ENCODE measurements at places on chromosomes 13 and 19.
A peak's percentile ranks its signal among the peaks of the same experiment; 100 is the strongest.

- DNase-seq: no peak
Measured at GRCh38 chr13:114017966-114018365, 44.1 kb upstream of the C13orf46 start.

DNA sequence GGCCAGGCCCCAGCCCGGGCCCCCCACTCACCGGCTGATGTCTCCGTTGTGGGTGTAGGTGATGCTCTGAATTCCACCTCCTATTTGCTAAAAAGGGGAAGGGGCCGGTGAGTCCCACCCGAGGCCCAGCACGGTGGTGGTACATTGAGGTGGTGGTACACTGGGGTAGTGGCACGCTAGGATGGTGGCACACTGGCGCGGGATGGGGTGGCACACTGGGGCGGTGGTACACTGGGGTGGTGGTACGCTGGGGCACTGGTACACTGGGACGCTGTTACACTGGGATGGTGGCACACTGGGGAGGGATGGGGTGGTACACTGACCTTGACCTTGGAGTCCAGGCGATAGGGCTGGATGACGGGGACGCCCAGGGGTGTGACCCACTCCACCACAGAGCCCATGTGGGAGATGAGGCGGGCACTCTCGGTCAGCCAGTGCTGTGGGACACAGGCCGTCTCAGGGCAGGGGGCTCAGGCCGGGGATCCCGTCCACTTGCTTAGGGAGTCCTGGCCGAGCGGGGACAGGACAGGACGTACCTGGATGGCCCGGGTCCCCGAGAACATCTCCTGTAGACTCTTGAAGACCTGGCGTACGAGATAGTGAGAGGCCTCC lies 14.6 kb downstream of the POLRMT start:
- DNase-seq: no peak

DNA sequence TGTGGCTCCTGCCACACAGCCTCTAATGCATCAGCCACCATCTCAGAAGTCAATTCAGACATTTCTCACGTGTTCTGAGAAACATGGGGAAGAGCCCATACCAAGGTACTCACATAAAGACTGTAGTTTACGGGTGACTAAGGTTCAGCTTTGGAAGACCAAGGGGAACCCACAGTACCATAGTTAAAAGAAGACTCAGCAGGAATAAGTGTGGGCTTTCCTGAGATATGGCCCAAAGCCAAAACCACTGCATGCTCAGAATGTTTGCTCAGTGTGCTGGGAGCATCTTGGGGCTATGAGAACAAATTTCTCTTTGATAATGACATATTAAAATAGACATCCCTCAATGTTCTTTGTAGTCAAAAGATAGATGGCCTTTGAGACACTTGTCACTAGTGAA lies 283.8 kb downstream of the DCT start:
- peak; percentile 79 for DNase-seq

DNA sequence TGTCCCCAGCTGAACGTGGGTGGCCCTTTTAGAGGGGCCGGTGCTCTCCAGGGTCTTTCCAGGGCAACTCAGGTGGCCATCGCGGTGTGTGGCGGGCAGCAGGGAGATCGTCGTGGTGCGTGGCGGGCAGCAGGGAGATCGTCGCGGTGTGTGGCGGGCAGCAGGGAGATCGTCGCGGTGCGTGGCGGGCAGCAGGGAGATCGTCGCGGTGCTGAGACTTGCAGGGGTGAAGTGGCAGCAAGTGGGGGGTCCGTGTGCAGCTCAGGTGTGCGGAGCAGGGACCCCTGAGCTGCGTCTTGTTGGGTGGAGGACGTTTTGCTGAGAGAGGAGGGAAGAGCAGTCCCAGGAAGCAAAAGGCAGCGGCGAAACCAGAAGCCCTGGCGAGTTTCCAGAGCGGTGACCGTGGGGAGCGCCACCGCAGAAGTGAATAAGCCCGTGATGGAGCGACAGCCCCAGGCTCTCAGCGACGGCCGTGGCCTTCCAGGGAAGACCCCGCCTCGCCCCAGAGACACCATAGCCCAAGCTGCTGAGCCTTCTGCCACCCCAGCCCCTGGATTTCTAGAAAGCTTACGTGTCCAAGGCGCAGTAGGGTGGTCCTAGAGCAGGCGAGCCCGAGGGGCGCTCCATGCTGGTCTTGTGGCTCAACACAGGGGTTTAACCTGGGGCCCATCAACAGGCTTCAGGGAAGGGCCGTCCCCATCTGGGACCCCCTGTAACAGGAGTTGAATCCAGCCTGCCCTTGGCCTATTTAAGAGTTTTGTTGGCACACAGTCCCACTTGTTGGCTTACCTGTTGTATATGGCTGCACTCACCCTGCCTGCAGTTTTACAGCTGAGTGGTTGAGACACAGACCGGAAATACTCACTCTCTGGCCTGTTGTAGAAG lies 5.4 kb downstream of the NCLN start:
- no peak for DNase-seq

GRCh38 chr13:51959773-51960172 lies 51.5 kb downstream of the ATP7B start:
- DNase-seq: no peak

DNA sequence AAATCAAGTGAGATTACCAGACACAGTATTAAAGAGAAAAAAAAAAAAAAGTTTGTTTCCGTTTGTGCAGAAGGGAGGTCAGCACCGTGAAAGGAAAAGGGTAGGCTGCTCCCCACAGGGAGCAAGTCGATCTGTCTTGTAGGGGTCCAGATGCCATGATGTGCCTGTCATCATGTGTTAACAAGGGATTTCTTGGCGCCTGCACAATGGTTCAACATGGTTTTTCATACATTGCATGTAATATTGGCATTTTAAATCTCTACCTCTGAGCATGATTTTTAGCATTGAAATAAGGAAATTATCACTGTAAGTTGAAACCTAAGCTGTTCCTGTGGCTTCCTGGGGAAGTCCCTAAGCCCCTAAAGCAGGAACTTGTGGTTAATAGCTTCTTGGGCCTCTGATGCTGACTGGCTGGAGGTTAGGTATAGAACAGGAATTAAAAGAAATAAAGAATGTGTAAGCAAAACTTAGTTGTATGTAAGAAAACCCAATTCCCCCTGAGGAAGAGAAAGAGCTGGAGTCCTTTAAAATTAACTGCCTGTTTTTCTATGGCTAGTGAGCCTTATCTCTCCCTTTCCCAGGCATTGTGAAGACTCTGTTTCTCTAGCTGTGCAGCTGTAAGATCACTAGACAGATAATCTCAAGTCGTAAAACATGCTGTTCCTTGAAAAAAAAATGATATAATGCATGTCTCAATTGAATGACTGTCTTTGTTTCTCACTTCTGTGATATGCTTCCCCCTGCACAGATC lies 7.4 kb upstream of the FCGBP start:
- DNase-seq: no peak

- no peak for DNase-seq
Measured at GRCh38 chr19:15294561-15294990, 37.8 kb downstream of the BRD4 start.

DNA sequence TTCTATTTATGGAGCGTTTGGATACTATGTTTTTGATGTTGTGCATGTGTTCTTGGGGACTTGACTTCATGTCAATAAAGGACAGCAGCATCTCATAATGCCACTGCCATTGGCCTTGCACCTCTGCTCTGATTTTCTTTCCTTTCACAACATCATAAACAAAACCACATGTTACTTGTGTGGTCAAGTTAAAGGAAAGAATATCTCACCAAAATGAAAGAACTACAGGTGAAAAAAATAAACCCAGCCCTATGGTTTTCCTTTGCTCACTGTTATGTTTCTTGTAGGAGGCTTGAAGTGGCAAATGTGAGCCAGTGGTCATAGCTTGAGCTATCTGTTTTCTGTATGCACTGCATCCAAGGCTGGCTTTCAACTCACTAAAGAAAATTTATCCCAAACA lies 240.4 kb downstream of the KCNRG start:
- DNase-seq: no peak

GRCh38 chr19:52990759-52991418 lies 22.8 kb upstream of the ERVV-1 start:
- no peak for DNase-seq

- DNase-seq: no peak
Measured at GRCh38 chr13:77563111-77563510, 27.6 kb downstream of the SCEL start.

DNA sequence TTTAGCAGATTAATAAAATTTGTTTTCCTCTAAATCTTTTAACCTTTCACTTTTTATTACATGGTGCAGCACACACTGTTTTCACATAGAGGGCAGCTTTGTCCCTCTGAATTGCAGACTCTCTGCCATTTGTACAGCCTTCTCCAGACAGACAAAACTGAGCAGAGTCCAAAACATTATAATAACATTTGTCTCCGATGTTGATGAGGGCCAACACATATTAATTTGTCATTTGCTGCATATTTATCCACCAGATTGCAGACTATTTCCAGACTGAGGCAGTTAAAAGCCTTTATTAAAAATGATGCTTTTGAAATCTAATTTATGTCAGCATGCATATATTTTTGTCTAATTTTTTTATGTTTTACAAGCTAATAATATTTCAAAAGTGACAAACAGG lies 1251.9 kb upstream of the SLC10A2 start:
- no peak for DNase-seq

GRCh38 chr19:52662631-52663030 lies 24.5 kb upstream of the ZNF83 start:
- no peak for DNase-seq

GRCh38 chr13:41130356-41130755 lies 2.2 kb downstream of the KBTBD6 start:
- no peak for DNase-seq

GRCh38 chr13:40391788-40392187 lies 274.7 kb downstream of the FOXO1 start:
- DNase-seq: no peak

- DNase-seq: no peak
Measured at GRCh38 chr19:27868007-27868406, 1344.9 kb downstream of the UQCRFS1 start.

- peak; percentile 59 for DNase-seq
Measured at GRCh38 chr13:43815204-43815603, 28.4 kb upstream of the ENOX1 start.

DNA sequence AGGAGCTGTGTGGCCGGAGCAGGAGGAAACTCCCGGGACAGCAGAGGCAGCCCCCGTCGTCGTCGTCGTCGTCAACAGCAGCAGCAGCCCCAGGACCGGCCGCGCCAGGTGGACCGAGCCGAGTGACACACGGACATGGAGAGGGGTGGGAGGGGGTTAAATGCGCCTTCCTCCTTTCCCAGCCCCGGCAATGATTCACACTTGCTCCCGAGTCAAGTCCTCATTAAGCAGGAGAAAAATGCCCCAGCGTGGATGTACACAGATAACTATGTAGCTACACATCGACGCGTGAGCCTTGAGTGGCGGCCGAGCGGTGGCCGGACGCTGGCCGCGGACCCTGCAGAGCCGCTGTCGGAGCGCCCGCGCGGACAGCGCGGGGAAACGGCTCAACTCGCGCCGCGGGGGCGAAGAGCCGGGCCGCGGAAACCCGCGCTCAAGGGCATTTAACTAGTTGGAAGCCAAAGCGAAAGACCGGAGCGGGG lies 645 bp downstream of the UBL3 start:
- DNase-seq: no peak

- no peak for DNase-seq
Measured at GRCh38 chr13:106322628-106323027, 212.8 kb downstream of the EFNB2 start.

- no peak for DNase-seq
Measured at GRCh38 chr19:55253842-55254624, 4.8 kb downstream of the PPP6R1 start.

DNA sequence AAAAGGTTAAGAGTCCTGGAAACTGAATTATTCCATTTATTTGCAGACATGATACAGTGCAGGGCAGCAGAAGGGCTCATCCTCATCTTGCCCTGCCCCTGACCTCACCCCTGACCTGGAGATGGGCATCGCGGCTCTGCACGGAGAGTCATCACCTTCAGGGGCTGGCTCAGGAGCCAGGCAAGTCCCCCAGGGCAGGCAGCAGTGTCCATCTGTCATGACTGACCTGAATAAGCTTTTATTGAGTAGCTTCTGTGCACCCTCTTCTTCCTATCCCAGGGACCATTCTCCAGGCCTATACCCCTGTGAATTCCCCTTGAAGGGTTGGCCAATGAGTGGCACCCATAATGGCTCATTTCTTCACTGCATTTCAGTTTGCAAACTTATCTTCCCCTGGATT lies 484.2 kb downstream of the ZNF536 start:
- no peak for DNase-seq

DNA sequence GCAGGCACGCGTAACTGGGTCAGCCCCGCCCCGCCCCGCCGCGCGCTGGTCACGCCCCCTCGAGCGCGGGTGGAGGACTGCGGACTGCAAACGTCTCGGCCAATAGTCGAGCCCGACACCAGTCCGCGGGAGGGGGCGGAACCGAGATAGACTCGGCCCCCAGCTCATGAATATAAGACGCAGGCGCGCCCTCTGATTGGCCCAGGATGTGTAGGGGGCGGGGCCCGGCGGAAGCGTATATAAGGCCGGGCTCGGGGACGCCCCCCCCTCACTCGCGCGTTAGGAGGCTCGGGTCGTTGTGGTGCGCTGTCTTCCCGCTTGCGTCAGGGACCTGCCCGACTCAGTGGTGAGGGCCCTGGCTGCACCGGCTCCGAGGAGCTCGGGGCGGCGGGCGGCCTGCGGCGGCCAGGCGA lies at the start of gene CIRBP:
Gene CIRBP, plus strand, starts transcription at position 268 of the 413 bp plus-strand sequence. CDS start 1,602 bp downstream, outside the sequence.
- DNase-seq: peak; percentile 90

DNA sequence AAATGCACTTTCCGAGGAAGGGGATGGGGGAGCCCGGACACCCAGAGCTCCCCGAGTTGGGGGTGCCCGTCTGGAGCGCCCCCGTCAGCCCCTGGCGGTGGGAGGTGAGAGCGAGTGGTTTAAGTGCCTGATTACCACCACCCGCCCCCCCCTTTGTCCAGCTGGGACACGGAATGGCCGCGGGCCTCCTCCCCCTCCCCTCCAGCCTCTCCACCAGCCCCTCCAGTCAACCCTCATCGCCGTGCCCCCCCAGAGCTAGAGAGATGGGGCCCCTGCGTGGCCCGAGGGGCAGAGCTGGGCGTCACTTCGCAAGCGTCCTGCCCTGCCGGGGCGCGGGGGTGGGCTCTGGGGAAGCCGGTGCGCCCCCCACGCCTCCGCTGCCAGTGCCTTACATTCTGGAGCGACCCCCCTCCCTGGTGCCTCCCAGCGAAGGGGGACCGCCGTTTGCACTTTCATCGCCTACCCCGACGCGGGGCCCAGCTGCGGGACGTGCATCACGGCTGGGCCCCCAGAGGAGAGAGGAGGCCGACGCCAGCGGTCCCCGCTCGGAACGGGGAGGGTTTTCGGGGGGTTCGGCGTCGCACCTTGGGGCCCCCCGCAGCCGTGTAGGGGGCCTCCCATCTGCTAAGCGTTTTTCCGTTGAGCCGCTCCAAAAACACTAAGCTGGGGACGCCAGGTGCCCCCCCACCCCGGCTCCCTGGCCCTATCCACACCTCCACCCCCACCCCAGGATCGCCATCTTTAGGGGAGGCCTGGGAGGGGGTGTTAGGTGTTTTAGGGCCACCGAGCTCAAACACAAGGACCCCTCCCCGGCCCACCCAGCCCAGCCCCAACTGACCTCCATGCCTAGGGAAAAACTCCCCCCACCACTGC lies 16.4 kb downstream of the SMIM24 start:
- no peak for DNase-seq
